Activated naive CD4-positive, alpha-beta T cell treated with anti-CD3 and anti-CD28 coated beads, Interleukin-2, amount 50 U/mL, for 16 hours (primary cell): ENCODE measurements at places on chromosomes 4 and X.

DNA sequence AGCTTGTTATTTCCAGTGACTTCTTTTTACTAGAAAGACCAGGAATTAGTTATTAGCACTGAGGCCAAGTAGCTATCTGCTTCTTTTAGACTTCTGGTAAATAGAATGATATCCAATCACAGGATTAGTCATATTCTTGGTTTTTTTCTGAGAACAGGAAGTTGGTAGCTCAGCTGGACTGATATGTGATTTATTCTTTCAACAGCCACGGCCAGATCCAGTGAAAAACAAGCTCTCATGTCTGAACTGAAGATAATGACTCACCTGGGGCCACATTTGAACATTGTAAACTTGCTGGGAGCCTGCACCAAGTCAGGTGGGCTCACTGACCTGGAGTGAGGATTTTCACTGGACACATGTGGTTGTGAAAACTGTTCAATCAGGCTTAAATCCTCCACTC lies 48.6 kb downstream of the PDGFRA start:
- no peak for DNase-seq

DNA sequence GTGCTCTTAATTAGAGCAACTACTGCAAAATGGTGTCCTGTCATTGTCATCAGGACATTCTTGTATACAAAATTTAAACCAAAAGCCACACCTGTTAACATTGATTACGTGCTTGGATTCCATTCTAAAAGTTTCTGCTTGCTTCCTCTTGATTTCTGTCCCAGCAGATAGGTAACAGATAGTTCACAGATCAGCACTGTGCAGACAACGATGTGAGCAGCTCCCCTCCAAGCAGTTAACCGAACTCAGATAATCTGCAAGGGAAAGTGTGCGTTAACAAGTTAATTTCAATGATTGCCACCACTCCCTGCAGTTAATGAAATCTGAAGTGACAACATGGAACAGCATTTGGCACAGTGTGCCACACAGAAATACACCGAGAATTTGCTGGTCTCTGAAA lies 54.4 kb upstream of the RELL1 start:
- no peak for DNase-seq

DNA sequence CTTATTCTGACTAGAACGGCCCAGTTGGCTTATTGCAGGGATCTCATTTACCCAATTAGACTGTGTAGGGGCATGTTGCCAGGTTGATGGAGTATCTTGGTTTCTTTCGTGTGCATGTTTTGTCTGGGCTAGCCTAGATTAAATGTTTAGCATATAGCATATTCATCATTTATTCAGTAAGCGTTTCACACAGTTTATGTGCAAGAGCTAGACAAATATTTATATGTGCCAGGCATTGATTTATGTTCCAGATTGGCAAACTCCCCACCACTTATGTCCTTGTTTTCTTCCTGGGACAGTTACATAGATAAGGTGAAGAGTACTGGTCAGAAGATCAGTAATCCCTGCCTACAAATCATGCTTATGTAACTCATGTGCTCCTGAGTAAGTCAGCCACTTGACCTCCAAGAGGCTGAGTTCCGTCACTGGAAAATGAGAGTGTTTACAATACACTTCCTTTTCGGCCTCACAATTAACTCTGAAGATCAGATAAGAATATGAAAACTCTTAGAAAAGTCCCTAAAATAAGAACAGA lies 57.2 kb downstream of the RUFY3 start:
- no peak for DNase-seq

DNA sequence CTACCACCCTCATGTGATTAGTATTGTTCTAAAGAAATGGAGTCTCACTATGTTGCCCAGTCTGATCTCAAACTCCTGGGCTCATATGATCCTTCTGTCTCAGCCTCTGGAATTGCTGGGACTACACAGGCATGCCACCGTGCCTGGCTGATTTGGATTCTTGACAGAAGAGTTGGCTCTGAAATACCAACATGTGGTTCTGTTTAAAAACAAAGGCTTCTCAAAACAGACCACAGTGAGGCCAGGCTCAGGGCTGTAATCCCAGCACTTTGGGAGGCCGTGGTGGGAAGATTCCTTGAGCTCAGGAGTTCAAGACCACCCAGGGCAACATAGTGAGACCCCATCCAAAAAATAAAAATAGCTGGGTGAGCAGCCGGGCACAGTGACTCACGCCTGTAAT lies 126.7 kb downstream of the DHRSX start:
- DNase-seq, result no peak

DNA sequence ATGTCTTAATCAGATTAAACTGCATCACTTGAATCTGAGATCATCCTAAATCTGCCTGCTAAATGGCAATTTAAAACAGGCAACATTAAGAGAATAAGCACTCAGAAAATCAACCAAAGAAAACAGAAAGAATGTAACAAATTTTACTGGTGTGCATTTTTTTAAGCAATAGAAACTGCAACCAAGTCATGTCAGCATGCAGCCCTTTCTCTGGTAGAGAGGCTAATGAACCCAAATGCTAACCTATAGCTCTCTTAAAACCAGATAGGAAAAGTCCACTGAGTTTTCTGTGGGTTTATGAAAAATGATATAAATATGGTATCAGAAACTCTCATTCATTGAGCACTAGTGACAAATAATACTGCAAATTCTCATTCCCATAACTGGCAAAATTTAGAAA lies 35.6 kb downstream of the COL25A1 start:
- no peak for DNase-seq
